ENCODE measurements at places on chromosomes 3 and 15.

- no peak for DNase-seq
Measured at GRCh38 chr3:39387411-39387975, 4.3 kb downstream of the SLC25A38 start.

DNA sequence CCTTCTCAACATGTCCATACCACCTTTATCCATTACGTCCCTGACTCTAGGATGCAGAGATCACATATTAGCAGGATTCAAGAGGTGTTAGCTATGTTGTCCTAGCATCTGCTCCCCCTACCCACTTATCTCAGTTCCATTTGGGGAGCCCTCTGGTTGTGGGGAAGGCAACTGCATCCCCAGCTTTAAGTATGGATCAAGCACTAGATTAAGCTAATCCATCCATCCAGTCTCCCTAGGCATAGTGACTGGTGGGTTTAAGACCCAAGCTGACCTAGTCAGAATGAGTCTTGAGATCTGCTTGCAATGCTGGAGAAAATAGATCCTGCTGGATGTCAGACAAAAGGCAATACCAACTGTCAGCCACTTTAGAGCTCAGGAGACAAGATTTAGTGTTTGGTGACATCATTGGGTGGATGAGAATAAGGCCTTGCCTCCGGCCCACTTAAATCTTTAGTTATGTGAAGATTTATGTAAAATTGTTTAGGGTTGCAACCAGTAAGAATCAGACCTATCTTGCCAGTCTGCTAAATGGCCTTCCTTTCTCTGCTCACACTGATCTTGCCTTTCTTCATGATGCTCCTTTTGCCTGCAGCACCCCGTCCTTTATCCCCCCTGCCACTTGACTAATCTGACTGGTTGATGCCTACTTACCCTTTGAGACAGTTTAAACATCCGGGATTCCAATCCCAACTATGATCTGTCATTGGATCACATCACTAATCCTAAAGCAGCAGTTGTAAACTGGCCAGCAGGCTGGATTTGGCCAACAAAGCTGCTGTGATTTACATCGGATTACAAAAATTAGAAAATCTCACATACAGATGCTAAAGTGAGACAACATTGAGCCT lies 2.1 kb upstream of the ISY1 start:
- DNase-seq, result no peak

DNA sequence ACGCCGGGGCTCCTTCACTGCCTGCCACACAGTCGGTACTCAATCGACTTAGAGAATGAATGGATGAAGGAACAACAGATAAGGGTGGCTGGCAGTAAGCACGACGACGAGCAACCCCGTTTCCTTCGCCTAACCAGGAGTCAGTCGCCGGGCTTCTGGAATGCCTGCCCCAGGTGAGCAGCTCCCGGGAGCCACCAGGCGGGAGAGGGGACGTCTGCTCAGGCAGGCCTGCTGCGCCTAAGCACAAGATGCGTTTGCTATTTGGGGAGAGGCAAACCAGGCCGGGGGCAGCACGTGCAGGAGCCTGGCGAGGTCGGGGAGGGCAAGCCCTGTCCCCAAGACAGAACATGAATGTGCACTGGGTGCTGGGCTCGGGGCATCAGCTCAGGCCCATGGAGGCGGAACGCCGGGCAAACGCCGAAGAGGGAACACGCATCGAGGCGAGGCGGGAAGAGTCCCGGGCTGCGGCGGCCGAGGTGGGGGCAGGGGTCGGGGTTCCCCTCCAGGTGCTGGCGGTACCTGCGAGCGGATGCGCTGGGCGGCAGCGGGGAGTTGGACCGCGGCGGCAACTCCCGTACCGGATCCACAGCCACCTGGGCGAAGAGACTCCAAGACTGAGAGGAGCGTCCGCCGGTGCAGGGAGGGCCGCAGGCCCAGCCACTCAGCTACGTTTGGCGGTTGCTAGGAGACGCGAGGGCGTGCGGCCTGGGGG lies at the start of gene CFAP92:
CFAP92 (minus strand) TSS at position 616 of the 712 bp plus-strand sequence. CDS start 772 bp downstream, outside the sequence.
- peak; percentile 26 for DNase-seq

GRCh38 chr3:155079746-155080487 lies at the start of gene MME:
Gene MME, plus strand, starts transcription at chr3:155080319. Its CDS starts 3,849 bp downstream, at chr3:155084168.
- DNase-seq, result no peak

GRCh38 chr3:142088522-142088921 lies 60.8 kb downstream of the TFDP2 start:
- no peak for DNase-seq

- DNase-seq, result no peak
Measured at GRCh38 chr3:194176274-194176991, 40.5 kb downstream of the HES1 start.

DNA sequence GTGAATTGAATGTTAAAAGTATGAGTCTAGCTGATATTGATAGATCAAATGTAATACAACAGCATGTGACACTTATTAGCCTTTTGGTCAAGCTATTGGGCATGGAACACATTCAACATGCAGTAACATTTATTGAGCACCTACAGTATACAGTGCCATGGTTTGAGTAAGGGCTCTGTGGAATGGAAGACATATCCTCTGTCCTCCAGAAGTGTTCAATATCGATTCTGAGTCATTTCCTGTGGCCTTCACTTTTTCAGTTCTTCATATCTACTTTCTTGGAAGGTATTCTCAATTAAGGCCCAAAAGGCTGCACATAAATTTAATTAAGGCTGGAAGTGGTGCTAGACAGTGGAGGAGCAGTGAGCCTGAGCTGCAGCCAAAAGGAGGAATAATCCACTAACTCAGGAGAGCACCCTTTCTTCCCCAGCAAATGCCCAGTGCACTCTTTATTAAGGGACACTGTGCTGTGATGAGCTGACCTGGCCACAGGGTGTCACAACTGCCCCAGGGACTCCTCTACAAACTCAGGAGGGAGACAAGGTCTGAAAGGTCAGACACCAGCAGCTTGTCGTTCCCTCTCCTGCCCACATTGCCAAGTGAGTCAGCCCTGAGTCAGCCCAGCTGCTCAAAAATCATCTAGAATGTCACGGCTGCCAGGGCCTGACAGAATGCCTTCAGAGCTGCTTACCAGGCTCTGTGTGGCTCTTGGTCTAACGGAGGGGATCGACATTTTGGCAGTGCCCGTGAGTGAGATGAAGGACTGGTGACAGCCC lies 544.8 kb downstream of the AGBL1 start:
- DNase-seq, result no peak

DNA sequence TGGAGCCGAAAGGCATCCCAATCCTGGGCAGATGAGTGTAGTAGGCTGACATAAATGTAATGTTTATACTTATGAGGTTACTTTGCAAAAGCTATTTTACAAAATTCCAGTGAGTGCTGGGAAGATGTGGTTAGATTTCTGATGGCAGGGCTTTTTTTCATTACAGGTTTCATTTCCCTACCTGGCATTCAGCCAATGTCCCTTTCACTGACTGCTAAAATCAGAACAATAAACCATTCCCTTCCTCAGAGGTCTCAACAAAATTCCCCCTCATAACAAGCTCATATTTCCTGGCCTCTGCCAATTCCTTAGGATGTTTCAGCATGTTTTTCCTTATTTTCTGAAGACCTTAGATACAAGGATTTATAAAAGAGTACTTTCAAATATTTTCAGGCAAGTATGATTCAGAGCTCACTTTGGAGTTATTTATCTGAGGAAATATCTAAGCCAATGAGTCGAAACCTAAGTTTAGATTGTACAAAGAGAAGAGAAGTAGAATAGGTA lies 40.9 kb upstream of the CCDC80 start:
- DNase-seq, result no peak

DNA sequence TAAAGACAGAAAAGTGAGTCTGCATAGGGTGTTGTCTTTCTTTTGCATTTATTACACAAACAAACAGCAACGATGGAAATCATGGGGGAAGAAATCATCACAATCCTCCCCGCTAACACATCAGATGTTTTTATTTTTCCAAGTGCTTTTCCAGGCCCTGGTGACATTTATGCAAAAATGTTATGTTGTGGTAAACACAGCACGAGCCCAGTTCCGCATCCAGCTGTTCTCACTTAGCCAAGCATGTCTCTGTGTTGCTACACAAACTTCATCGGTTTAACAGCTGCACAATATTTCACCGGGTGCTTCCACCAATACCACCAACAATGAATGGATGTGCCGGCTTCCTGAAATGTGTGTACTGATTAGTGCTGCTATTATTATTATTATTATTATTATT lies 53.7 kb upstream of the ABHD17C start:
- DNase-seq, result no peak

DNA sequence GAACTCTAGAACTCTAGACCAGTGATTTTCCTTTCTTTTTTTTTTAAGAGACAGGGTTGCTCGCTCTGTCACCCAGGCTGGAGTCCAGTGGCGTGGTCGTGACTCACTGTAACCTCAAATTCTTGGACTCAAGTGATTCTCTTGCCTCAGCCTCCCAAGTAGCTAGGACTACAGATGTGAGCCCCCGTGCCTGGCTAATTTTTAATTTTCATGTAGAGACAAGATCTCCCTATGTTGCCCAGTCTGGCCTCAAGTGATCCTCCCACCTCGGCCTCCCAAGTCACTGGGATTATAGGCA lies 359.6 kb downstream of the SHQ1 start:
- no peak for DNase-seq

GRCh38 chr3:68751888-68752287 lies 180.5 kb downstream of the TAFA4 start:
- DNase-seq, result no peak

- DNase-seq, result no peak
Measured at GRCh38 chr15:65913631-65914199, 44.4 kb downstream of the RAB11A start.

DNA sequence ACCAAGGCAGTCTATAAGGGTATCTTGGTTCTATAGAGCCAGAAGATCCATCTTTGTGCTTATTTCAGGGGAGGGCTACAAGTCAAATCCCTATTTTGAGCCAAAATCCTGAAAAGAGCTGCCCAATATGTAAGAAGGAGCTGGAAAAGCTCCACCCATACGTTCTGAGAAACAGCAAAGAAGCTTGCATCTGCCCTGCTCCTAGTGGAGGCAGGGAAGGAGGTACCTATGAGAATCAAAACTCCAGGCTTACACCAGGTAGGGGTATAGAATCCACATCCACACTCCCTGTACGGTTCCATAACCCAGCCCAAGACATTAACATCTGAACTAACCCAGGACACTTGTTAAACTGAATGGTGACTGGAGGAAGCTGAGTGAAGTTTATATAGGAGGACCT lies 30.0 kb downstream of the PHC3 start:
- no peak for DNase-seq

DNA sequence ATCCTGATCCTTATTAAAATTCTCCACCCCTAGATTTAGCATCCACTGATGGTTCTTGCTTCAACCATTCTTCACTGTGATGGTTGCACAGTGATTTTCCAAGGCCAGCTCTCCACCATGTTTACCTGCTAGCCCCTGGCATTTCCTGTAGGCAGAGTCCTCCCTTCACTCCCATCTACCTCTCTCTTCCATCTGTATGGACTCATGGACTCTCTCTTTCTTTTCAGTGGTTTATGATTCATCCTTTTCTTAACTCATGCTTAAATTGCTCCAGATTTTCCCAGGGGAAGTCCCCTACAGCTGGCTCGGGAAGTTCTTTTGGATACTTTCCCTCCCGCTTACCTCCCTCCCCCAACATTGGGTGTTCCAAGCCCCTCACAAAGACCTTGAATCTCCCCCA lies 18.7 kb downstream of the TGM4 start:
- peak; percentile 45 for DNase-seq

DNA sequence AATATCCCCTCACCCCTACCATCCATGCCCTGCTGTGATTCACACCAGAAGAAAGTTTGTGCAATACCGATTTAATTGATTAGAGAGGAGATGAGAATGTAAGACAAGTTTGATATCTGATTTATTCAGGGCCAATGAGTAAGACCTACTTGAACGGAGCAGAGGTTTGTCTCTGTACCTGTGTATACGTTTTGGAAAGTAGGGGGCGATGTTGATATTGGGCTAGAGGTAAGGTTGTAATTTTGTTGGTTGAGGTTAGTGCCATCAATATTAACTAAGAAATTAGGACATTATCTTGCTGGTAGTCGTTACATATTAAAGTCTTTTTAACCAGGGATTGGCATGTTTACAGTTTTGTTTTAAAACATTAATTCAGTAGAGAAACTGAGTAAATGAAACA lies 20.5 kb downstream of the EAF2 start:
- no peak for DNase-seq

DNA sequence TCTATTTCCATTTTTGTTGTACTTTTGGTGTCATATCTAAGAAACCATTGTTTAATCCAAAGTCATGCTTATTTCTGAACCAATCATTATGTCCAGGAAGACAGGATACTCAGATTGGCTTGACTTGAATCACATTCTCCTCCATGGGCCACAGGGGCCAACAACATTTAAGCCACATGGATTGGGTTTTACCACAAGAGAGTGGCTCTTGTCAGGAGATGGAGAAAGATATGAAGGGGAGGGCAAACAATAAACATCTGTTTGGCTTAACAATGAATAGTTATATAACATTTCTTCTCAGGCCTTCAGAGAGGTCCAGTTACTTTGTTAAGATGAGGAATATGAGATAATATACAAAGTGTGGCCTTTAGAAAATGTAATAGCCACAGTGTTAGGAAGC lies 44.6 kb downstream of the GXYLT2 start:
- no peak for DNase-seq

Measured in amniotic stem cell (primary cell).